Ammon's horn (tissue), 1 donor: ENCODE measurements at places on chromosomes 5 and 9.

DNA sequence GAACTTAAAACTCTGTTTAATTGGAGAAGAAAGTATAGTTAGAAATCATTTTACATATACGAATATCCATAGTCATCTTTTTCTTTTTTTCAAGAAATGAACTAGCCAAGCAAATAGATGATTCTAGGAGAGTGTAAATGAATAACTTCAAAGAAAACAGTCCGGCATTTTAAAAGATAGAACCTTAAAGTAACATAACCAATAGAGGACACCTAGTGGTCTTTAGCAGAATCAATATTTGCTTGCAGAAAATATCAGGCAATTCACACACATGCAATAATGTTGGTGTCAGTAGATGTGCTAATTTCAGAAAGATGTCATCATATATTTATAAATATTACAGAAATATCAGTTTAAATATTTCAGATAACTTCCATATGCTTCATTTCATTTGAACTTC is 57.1 kb downstream of the HCN1 start:
- DNase-seq, result no peak

GRCh38 chr9:86303316-86303975 is 21.1 kb upstream of the ISCA1 start:
- DNase-seq, result no peak

GRCh38 chr9:118896324-118897000 is 472.8 kb downstream of the BRINP1 start:
- peak; percentile 9 for DNase-seq

GRCh38 chr9:135210676-135211523 is 123.4 kb downstream of the OLFM1 start:
- no peak for DNase-seq

DNA sequence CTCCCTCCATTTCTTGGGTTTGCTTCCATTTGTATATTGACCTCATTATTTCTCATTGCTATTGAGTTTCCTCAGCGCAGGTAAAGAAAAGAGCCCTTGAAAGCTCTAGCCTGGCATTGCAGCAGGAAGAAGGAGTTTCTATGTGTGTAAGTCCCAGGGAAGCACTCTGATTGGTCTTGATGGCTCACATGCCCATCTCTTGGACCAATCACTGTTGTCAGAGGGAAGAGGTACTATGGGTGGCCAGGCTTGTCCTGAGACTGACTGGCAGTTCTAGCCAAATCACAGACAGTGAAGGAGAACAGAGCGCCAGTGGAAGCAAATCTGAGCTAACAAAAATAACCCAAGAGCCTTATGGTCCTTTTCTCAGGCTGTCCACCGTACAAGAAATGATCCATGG is 219.0 kb downstream of the PAX5 start:
- DNase-seq, result no peak

DNA sequence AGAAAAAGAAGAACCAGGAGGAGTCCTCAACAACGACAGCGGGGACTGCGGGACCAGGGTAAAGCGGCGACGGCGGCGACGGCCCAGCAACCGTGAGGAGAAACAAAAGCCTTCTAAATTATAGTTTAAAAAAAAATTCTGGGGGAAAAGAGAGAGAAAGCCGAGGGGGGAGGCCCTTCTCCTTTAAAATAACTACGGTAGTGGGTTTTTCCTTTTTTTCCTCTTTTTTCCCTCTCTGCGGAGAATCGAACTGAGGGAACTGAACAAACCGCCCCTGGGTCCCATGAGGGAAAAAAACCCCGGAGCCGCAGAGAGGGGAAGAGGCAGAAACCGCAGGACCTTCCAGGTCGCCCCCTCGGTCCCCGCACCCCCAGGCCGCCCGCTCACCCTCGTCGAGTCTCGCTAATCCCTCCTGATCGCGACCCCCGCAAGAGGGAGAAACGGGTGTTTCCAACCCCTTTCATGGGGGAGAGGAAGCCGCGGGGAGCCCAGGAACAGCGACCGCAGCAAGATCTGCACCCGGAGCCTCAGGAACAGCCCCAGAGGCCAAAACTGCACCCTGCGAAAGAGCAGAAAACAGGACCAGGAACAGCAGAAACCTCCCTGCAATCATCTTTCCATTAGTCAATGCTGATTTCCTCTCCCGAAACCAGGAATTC is 453 bp downstream of the CPEB4 start:
- no peak for DNase-seq

GRCh38 chr5:114325541-114325940 is 36.3 kb upstream of the KCNN2 start:
- DNase-seq, result no peak

- DNase-seq, result no peak
These were observed 20.6 kb downstream of the NOTCH1 start for GRCh38 chr9:136525207-136525606.

DNA sequence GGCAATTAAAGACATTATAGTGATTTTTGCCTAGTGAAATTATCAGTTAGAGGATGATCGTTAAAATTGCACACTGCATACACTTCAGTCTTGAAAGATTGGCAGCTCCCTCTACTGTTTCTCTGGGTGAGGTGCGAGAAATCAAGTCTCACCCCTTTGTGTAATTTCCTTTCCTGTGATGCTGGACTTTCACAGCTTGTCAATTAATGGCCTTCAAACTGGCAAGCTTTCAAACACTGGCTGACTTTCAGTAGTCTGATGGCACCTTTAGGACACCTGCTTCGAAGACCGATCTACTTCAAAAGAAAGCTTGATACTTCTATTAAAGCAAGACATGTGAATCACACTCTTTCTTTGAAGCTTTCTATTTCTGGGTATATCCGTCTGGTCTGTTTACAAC is 706.7 kb upstream of the PTPRD start:
- peak; percentile 64 for DNase-seq

DNA sequence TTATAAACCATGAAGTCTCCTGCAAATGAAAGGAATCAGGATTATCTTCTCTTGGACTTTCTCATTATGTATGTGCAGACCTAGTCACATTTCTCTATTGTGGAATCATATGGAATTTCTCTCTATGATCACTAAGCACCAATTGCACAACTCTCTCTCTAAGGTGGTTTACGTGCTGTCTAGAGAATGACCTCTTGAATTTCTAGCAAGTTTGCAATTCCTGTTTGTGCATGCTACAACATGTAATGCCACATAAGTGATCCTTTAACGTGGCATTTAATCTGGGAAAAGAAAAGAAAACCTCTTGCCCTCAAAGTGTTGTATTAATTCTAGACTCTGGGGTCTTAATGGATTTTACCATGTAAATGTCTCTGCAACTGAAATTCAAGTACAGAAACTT is 5.0 kb upstream of the PPP2R2B start:
- DNase-seq, result no peak

- DNase-seq, result no peak
These were observed 96.5 kb downstream of the SMIM23 start for GRCh38 chr5:171882118-171882517.

- no peak for DNase-seq
These were observed 24.9 kb downstream of the FER start for GRCh38 chr5:108772626-108773025.

- no peak for DNase-seq
These were observed 63.3 kb downstream of the SIL1 start for GRCh38 chr5:139134906-139135305.

GRCh38 chr5:128472036-128472435 is 66.0 kb downstream of the FBN2 start:
- no peak for DNase-seq

GRCh38 chr5:88718736-88719135 is 164.2 kb downstream of the MEF2C start:
- DNase-seq, result peak; percentile 48

DNA sequence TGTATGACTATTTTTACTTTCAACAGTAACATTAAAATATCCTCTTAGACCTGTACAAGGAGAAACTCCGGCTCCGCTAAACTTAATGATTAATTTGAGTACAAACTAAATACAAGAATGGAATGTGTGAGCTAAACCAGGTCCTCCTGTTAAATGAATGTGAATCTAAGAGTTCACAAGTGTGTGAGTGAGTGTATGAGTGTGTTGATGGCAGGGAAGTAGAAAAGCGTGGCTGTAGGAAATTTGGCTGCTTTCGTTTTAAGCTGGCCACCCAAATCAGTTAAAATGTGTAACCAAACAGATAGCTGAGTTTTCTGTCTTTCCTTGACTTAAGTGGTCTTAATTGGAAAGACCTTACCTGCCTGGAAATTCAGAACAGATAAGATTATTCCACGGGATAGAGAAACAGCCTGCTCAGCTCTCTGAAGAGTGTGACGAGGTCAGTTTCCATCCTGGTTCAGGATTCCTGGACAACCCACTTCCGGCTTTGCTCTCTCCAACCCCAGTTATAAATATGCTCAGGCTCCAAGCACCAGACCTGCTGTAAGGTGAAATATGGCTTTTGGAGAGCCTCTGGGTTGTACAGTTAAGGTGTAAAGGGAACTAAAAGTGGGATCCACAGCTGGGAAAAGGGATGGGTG is 908.6 kb upstream of the EDIL3 start:
- no peak for DNase-seq

GRCh38 chr9:34716711-34717110 is 6.8 kb upstream of the CCL21 start:
- no peak for DNase-seq

- DNase-seq, result peak; percentile 63
These were observed 290.8 kb downstream of the GLIS3 start for GRCh38 chr9:4009006-4009511.

DNA sequence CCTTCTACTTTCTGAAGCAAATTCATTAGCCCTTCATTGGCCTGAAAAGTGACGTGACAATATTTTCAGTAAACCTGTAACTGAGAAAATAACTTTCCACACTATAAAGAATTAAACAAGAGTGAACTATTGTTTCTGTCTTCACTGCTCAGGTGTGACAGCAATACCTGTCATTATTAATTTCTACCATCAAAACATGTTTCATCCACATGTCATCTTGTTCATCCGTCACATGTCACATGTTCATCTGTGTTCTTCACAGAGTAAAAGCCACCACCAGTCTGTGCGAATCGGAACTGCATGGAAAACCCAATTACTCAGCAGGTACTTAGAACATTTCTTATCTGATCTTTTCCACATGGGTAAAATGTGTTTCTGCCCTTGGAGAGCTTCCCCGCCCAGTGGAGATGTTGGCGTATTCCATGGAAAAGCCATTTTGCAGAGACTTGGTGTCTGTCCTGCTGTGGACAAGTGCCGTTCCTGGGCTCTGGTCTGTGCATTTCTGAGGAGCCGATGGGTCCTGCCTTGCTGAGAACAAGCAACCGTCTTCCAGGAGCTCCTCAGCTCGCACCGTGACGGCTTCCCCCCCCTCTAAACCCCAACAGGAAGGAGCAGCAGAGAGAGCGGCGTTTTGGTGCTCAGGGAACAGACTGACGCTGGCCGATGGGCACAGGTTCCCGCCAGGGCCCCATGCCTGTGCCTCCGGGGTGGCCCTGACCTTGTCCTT is 10.6 kb upstream of the EXOC3 start:
- no peak for DNase-seq
